ENCODE measurements at places on chromosomes 3 and 15.

- no peak for DNase-seq
Observed at GRCh38 chr15:99402014-99402729, 150.9 kb downstream of the LRRC28 start.

GRCh38 chr15:42084465-42085235 lies 9.7 kb downstream of the PLA2G4D start:
- no peak for DNase-seq

DNA sequence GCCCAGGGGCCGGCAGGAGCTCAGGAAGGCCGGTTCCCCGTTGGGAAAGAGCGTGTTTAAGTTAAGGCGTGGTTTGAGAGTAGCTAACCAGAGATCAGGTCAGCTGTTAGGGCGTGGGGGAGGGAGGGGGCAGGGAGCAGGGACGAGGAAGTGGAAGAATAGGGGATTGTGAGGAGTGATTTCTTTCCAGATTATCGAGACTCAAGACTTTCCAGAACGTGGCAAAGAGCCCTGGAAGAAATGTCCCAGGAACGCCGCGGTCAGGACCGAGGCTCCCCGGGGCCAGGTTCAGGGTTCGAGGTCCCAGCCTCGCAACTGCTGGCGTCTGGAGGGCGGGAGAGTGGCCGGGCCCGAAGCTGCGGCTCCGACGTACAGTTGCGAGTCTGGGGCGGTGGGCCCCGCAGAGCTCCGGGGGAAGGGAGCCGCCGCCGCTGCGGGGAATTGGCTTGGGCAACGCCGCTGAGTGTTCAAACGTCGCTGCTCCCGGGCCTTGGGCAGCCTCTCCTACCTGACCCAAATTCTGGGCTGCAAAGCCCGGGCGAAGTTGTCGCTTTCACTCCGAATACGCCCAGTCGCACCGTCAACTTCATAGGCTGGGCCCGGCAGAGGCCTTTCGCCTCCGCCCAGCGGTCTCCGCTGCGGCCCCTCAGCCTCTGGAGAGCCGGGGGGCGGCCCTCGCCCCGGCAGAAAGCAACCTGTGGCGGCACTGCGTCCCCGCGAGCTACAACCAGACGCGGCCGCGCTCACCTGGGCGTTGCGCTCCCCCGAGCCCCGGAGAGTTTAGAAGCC lies 9.5 kb downstream of the ISL2 start:
- DNase-seq = no peak

- DNase-seq = no peak
Observed at GRCh38 chr3:182487611-182488010, 305.7 kb upstream of the ATP11B start.

DNA sequence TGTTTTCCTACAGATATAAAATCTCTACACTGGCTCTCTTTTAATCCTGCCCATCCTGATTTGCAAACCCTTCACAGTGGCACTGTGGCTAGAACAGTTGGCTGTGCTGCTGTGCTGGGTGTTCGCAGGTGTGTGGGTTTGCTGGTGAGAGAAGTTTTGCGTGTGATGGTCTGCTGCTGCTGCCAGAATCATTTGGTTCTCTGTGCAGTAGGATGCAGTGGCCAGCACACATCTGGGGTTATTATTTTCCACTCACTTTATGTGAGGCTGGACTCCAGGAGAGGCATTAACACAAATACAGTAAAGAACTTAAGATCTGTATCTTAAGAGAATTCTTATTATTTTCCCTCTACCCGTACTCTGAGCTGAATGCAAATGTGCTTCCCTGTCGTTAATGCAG lies 16.0 kb upstream of the PSMD6 start:
- DNase-seq = no peak

- DNase-seq = no peak
Observed at GRCh38 chr15:63501256-63502089, 2.9 kb upstream of the USP3 start.

DNA sequence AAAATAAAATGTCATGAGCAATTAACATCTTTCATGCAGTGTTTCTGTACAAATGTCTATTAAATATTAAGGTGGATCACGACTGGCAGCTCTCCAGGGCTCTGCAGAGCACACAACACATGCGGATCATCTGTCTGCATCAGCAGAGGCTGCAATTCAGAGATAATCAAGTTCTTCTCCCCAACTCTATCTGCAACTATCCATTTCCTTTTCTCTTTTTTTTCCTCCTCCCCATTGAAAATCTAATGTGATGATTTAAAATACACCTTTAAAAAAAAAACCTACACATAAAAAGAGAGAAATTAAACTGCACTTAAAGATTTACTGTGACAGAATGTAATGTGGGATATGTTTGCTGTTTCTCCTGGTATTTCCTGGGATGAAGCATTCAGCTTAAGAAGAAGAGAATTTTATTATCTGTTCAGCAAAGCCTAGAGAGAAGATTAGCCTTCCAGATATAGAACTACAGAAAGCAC lies 352.6 kb upstream of the CCDC54 start:
- DNase-seq = no peak

DNA sequence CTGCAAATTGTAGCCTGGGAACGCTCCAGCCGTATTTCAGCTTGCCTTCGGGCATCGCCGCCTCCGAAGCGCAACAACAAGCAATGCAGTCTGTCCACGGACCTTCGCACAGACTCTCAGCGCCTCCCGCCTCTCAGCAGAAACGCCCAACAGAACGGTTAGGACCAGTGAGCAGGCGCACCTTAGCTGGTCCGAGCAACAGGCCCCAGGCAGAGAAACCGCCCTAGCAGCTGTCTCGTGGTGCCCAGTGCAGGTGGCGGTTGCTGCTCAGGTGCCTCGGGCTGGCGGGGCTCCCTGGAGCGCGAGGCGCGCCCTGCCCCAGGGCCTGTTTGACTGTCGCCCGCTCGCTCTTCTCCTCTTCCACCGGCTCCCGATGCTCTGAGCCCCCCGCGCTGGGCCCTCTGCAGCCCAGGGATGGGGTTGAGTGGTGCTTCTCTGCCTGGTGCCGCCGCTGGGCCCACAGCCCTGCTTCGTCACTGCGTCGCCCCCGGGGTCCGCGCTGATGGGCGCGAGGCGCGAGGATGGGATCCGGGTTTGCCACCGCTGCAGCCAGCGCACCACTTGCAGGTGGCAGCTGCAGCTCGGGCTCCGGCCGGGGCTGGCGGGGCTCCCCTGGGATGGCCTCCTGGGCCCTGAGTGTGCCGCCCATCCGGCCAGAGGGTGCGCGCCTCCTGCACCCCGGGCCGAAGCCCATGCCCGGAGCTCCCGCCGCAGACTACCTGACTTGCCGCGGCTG lies 268.4 kb upstream of the FRG2C start:
- DNase-seq = no peak

DNA sequence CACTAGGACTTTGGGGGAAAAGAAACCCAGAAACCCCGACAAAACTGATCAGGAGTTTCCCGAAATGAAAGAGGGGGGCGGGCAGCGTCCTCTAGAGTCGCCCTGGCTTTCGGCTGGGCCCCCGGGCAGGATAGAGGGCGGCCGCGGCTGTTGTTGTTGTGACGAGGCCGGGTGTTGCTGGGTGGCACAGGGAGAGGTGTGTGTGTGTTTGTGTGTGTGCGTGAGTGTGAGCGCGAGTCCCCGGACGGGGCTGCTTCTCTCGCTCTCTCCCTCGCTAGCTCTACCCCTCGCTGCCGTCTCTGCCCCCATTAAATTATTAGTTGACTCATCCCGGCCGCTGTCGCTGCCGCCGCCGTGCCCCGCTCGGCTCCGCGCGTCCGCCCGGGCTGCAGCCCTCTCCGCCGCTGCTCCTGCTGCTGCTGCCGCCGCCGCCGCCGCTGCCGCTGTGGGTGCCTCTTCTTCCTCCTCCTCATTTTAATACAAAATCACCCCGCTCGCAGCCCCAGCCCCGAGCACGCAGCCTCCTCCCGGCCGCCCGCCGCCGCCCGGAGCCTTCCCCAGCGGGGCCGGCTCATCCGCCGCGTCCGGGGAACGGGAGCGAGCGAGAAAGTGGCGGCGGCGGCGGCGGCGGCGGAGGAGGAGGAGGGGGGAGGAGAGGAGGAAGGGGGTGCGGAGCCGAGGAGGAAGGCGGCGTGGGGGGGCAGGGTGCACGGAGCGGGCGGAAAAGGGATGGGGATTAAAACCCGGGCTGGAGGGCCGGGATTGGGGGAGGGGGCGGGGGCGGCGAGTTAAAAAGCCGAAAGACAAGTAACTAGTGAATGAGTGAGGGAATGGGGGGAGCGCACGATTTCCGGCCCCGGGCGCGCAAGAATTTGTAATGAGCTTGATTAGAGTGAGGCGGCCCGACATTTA lies at the start of gene SATB1:
Gene SATB1 (minus strand): TSS at position 611 of the 912 bp plus-strand sequence. CDS start 4,372 bp downstream, outside the sequence.
- DNase-seq = no peak

DNA sequence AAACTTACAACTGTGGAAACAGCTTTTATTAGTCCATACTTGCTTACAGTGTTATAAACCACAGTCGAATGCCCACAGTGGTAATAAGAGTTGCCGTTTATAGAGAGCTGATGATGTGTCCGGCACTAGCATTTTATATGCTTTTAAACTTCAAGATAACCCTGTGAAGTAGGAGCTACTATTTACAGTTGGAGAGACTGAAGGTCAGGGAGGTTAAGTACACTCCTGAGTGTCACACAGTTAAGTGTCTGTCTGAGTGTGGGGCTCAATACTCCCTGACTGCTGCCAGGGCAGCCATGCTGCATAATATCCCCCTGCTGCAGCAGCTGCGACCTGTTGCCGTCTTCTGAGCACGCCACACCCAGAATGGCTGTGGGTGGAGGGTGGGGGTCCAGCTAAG lies 89.9 kb upstream of the TNFAIP8L3 start:
- no peak for DNase-seq

DNA sequence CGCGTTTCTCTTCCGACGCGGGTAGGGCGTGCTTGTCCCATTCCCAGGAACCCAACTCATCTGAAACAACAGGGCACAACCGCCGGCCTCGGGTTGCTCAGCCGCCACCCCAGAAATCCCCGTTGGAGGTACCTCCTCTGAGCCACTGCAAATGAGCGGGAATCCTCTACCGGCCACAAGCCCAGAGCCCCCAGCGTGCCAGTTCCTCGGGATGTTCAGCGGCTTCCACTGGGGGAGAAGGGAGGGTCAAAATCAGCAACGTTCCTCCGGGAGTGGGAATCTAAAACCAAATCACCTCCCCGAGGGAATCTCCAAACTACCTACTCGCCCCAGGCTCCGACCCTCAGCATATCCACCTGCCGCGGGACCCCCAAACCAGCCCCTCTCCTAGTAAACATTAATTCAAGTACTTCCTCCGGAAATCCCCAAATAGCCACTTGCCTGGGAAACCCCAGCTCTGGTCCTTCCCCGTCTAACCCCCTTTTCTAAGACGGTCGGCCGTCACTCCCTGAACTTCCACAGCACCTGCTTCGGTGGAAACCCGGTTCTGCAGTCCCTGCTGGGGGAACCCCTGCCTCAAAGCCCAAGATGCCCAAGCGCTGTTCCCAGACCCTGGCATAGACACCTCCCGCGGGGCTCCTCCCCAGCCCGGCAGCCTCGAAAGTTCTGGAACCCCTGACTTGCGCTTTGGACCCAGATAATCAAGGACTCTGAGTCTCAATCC lies 887 bp downstream of the OXTR start:
- DNase-seq = no peak

GRCh38 chr3:194640829-194641228 lies 7.6 kb upstream of the TMEM44 start:
- no peak for DNase-seq
